T-cell (primary cell): ENCODE measurements at places on chromosomes 5 and 9. TPM values are rescaled to one million over a fixed set of nuclear protein-coding genes. Genes with fewer than 3 reads are reported as not detected.
A peak's percentile ranks its signal among the peaks of the same experiment; 100 is the strongest.

GM2A gene
- total RNA-seq, result 11.5 TPM

CDH18 gene
- not detected for total RNA-seq

NAIF1 gene
- total RNA-seq, result 13.8 TPM

NADK2 gene
- 13.2 TPM for total RNA-seq

LIFR gene
- not detected for total RNA-seq

CCL28 gene
- 16.2 TPM for total RNA-seq

PKN3 gene
- 2.8 TPM for total RNA-seq

SLC34A1 gene
- 0.16 TPM for total RNA-seq

GABRB2 gene
- not detected for total RNA-seq

PDGFRB gene
- total RNA-seq, result 1.8 TPM

CTXN3 gene
- not detected for total RNA-seq

OXCT1 gene
- 25.7 TPM for total RNA-seq

- no peaks in the 10 kb centered on the region for H3K4me1 ChIP-seq
- no peak overlapping the region for H3K4me3 ChIP-seq
- no peak for DNase-seq
- H3K27me3 ChIP-seq, result peaks cover 40% of the 10 kb centered on the region
- H3K36me3 ChIP-seq, result no peaks in the 10 kb centered on the region
- H3K27ac ChIP-seq, result no peak overlapping the region
Observed at GRCh38 chr9:117415358-117415914, 579 bp upstream of the ASTN2 start.

- peaks cover 3% of the 10 kb centered on the region for H3K27me3 ChIP-seq
- DNase-seq, result no peak
- H3K4me1 ChIP-seq, result no peaks in the 10 kb centered on the region
- no peak overlapping the region for H3K4me3 ChIP-seq
- no peak overlapping the region for H3K27ac ChIP-seq
- H3K36me3 ChIP-seq, result no peaks in the 10 kb centered on the region
Observed at GRCh38 chr5:135916638-135917263, 21.1 kb upstream of the IL9 start.

GRCh38 chr9:70563431-70564204 lies 149.2 kb upstream of the KLF9 start:
- peaks cover 20% of the 10 kb centered on the region for H3K4me1 ChIP-seq
- no peaks in the 10 kb centered on the region for H3K36me3 ChIP-seq
- no peak overlapping the region for H3K4me3 ChIP-seq
- DNase-seq, result peak; percentile 49
- H3K27ac ChIP-seq, result peak overlapping the region; percentile 79

DNA sequence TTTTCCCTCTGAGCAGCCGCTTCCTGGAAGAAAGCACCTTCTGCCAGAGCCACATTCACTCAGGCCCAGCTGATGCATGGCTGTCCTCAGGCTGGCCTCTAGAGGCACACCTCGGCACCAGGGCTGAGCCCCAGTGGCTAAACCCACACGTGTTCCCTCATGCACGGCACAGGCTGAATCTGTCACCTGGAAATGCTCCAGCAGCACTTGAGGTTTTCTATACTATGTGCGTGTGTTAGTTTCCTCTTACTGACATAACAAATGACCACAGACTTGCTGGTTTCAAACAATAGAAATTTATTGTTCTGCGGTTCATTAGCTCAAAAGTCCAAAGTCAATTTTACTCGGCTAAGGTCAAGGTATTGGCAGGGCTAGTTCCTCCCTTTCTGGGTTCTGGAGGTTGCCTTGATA lies 141.4 kb downstream of the LRRC70 start:
- no peak overlapping the region for H3K4me3 ChIP-seq
- H3K27ac ChIP-seq, result no peak overlapping the region
- no peaks in the 10 kb centered on the region for H3K4me1 ChIP-seq
- no peak for DNase-seq

- DNase-seq, result no peak
- H3K4me1 ChIP-seq, result no peaks in the 10 kb centered on the region
- no peak overlapping the region for H3K4me3 ChIP-seq
- H3K36me3 ChIP-seq, result no peaks in the 10 kb centered on the region
- no peaks in the 10 kb centered on the region for H3K27me3 ChIP-seq
Observed at GRCh38 chr5:57753446-57753845, 270.8 kb upstream of the ACTBL2 start.

- no peaks in the 10 kb centered on the region for H3K36me3 ChIP-seq
- H3K4me3 ChIP-seq, result no peak overlapping the region
- H3K27ac ChIP-seq, result no peak overlapping the region
- no peak for DNase-seq
Observed at GRCh38 chr5:31157720-31158119, 35.8 kb upstream of the CDH6 start.

- no peak overlapping the region for H3K27ac ChIP-seq
- H3K4me3 ChIP-seq, result no peak overlapping the region
- H3K36me3 ChIP-seq, result no peaks in the 10 kb centered on the region
- no peaks in the 10 kb centered on the region for H3K27me3 ChIP-seq
- no peak for DNase-seq
Observed at GRCh38 chr9:76298521-76299144, 95.6 kb downstream of the RFK start.

GRCh38 chr5:134097211-134097749 lies 17.2 kb upstream of the TCF7 start:
- no peak overlapping the region for H3K4me3 ChIP-seq
- no peaks in the 10 kb centered on the region for H3K36me3 ChIP-seq
- no peak for DNase-seq
- H3K27me3 ChIP-seq, result no peaks in the 10 kb centered on the region
- peaks cover 97% of the 10 kb centered on the region for H3K4me1 ChIP-seq

- no peak overlapping the region for H3K27ac ChIP-seq
- H3K4me3 ChIP-seq, result no peak overlapping the region
- H3K36me3 ChIP-seq, result no peaks in the 10 kb centered on the region
Observed at GRCh38 chr5:36599986-36600779, 6.2 kb upstream of the SLC1A3 start.

- no peak overlapping the region for H3K4me3 ChIP-seq
- H3K4me1 ChIP-seq, result no peaks in the 10 kb centered on the region
- H3K36me3 ChIP-seq, result no peaks in the 10 kb centered on the region
- peaks cover 8% of the 10 kb centered on the region for H3K27me3 ChIP-seq
- no peak overlapping the region for H3K27ac ChIP-seq
Observed at GRCh38 chr9:36718612-36719011, 145.9 kb downstream of the MELK start.

DNA sequence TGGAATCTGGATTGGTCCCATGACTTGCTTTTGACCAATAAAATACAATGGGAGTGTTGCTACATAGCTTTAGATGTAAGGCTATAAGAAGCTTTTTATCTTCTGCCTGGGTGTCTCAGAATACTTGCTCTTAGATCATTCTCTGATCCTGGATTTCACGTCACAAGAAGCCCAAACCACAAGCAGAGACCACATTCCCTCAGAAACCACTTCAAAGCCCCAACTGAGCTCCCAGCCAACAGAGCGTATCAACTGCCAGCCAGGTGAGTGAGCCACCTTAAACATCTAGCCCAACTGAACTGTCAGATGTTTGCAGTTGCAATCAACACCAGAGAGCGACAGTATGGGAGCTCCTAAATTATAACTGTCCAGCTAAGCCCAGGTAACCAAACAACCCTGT lies 687.1 kb downstream of the TLE1 start:
- H3K27ac ChIP-seq, result no peak overlapping the region
- H3K36me3 ChIP-seq, result no peaks in the 10 kb centered on the region
- H3K4me3 ChIP-seq, result no peak overlapping the region
- H3K27me3 ChIP-seq, result peaks cover 9% of the 10 kb centered on the region
- no peak for DNase-seq

GRCh38 chr5:174287761-174288160 lies 242.3 kb downstream of the NSG2 start:
- H3K4me3 ChIP-seq, result no peak overlapping the region
- H3K36me3 ChIP-seq, result no peaks in the 10 kb centered on the region
- no peak overlapping the region for H3K27ac ChIP-seq
- no peaks in the 10 kb centered on the region for H3K27me3 ChIP-seq
- no peaks in the 10 kb centered on the region for H3K4me1 ChIP-seq

DNA sequence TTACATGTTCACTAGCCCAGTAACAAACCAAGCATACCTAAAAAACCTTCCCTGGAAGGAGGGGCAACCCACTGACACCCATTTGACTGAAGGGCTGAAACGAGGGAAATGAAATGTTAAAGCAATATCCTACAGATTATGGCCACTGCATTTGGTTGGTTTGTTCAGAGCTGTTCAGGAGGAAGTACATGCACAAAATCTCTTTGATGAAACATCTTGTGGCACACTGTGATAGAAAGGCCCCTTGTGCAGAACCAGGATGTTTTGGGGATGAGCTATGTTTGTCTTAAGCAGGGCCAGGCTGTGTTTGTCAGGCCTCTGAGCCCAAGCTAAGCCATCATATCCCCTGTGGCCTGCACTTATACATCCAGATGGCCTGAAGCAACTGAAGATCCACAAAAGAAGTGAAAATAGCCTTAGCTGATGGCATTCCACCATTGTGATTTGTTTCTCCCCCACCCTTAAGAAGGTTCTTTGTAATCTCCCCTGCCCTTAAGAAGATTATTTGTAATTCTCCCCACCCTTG lies 467.3 kb upstream of the PIK3R1 start:
- no peak for DNase-seq
- no peak overlapping the region for H3K27ac ChIP-seq
- H3K36me3 ChIP-seq, result no peaks in the 10 kb centered on the region
- no peaks in the 10 kb centered on the region for H3K27me3 ChIP-seq

DNA sequence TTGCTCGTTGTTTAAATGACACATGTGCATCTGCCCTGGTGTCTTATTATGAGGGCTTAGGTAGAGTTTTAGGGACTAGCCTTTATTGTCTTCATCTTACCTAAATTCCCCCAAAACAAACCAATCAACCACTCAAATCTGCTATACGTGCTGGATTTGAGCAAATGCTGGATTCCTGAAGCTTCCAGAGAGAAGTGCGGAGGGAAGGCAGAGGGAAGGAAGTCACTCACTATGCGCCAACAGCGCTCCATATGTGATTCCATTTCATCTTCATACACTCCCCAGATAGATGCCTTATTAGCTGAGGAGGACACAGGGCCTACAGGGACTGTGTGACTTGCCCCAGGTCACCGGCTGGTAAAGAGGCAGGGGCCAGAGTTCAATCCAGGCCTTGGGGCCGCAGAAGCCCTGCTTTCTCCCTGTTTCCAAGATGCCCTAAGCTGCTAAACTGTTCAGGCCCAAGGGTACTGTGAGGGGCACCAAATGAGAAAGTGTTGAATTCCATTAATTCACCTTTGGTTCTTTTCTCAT lies 63.5 kb downstream of the OTULIN start:
- H3K4me3 ChIP-seq, result no peak overlapping the region
- peak overlapping the region; percentile 1 for H3K27ac ChIP-seq
- no peak for DNase-seq
- H3K36me3 ChIP-seq, result peaks cover 12% of the 10 kb centered on the region

DNA sequence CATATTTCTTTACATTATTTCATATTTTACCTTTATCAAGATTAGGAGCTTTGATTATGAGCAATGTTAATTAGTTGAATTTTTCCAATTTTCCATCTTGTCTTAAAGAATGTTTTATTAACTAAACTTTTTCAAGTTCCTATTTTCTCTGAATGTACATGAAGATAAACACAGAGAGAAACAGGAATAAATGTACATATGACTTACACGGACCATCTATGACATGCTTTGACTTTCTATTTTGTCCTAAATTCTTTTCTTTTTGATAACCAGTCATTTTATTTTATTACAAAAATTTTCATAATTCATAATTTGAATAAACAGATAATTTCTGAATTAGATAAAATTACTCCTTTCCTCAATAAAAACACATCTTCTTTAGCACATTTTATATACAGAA lies 1038.8 kb upstream of the ARRDC3 start:
- H3K4me1 ChIP-seq, result no peaks in the 10 kb centered on the region
- no peaks in the 10 kb centered on the region for H3K27me3 ChIP-seq
- no peak overlapping the region for H3K4me3 ChIP-seq
- no peaks in the 10 kb centered on the region for H3K36me3 ChIP-seq

DNA sequence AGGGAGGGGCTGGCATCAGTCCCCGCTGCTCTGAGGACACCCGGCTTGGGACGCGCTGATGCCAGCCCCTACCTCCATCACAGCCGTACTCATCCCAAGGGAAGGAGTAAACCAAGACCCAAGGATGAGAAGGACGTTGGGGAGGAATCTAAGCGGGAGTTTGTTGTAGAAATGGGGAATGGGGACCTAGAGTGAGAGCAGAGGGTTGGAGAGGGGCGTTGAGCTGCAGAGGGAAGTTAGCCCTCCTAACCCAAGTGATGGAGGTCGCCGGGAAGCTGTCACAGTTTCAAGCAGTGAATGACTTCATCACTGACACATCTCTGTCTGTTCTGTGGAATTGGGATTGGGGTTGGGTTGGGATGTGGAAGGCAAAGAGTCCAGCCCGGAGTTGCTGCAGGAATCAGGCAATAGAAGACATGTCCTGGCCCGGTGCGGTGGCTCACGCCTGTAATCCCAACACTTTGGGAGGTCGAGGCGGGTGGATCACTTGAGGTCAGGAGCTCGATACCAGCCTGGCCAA lies 759 bp upstream of the SUSD1 start:
- no peak overlapping the region for H3K4me3 ChIP-seq
- DNase-seq, result no peak
- no peaks in the 10 kb centered on the region for H3K36me3 ChIP-seq
- H3K27ac ChIP-seq, result peak overlapping the region; percentile 74

DNA sequence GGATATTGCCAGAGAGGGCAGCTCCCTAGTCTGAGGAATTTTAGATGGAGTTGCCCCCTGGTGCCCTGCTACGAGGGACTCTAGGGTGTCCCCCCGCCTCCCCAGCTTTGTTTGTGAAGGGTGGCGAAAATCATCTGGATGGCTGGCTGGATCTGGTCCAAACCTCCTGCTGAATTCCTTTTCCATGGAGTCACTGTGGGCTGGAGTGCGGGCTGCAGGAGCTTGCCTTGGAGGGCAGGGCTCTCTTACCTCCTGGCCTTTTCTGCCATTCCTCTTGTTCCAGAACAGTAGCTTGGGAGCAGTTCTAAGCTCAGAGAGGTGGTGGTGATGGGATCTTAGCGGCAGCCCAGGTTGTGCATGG lies 2.1 kb downstream of the SYNPO start:
- H3K4me1 ChIP-seq, result no peaks in the 10 kb centered on the region
- no peaks in the 10 kb centered on the region for H3K27me3 ChIP-seq
- H3K27ac ChIP-seq, result no peak overlapping the region
- no peaks in the 10 kb centered on the region for H3K36me3 ChIP-seq
- DNase-seq, result no peak
- H3K4me3 ChIP-seq, result no peak overlapping the region

DNA sequence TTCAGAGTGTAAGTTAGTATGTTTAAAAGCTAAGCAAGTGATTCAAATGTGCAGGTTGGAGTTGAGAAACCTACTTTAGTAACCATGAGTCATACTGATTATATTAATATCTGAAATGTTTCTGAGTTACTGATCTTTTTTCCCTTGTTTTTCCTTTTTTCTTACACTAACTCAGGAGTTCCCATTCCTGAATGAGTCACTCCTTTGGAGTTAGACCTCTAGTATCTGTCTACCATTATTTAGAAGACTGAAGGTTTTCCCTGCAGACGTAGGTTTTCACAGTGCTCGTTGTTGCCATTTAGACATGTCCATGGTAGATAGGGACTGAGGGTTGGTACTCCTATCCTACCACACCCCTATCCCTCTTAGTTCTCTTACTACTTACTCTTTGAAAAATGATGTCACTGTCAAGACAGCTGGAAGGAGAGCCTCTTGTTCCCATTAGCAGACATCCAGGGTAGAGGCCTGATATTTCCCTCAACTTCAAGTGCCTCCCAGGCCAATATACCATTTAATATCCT lies 20.2 kb downstream of the OCLN start:
- no peaks in the 10 kb centered on the region for H3K4me1 ChIP-seq
- H3K27me3 ChIP-seq, result no peaks in the 10 kb centered on the region
- H3K27ac ChIP-seq, result no peak overlapping the region
